ENCODE measurements at places on chromosomes 16 and 17.

DNA sequence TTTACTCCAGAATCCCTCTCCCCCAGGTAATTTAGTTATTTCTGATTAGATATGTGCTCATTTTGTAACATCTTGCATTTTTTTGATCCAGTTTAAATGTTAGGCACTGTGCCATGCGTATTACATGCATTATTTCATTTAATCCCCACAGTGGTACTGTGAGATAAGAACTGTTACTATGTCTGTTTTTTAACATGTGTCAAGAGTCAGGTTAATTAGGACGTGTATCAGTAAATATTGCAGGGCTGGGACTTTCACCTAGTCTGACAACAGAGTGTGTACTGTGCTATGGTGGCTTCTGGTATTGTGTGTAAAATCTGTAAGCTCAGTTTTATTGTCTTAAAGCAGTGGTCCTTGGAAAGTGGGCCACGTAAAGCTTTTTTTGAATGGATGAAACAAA, 10.6 kb downstream of the RSPRY1 start:
- no peak for DNase-seq

- no peak for DNase-seq
Observed at GRCh38 chr17:49600949-49601348, 25.3 kb downstream of the NXPH3 start.

DNA sequence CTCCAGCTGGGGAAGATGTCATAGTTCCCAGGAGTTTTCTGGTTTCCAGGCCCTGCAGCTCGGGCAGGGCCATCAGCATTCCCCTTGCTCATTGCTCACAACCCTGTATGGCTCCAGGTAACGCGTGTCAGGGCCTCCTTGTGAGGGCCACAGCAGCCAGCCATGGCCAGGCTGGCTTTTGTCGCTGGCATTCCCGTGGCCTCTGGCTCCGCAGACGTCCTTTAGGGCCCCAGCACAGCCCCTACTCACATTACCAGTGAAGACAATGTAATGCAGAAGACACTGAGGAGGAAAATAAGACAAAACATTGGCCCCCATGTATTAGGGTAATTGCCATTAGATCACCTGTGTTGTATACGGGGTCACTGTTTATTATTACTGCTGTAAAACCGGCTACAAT, 1799.0 kb downstream of the TP53TG3F start:
- no peak for DNase-seq

- DNase-seq: no peak
Observed at GRCh38 chr17:59876107-59876506, 16.6 kb downstream of the TUBD1 start.

DNA sequence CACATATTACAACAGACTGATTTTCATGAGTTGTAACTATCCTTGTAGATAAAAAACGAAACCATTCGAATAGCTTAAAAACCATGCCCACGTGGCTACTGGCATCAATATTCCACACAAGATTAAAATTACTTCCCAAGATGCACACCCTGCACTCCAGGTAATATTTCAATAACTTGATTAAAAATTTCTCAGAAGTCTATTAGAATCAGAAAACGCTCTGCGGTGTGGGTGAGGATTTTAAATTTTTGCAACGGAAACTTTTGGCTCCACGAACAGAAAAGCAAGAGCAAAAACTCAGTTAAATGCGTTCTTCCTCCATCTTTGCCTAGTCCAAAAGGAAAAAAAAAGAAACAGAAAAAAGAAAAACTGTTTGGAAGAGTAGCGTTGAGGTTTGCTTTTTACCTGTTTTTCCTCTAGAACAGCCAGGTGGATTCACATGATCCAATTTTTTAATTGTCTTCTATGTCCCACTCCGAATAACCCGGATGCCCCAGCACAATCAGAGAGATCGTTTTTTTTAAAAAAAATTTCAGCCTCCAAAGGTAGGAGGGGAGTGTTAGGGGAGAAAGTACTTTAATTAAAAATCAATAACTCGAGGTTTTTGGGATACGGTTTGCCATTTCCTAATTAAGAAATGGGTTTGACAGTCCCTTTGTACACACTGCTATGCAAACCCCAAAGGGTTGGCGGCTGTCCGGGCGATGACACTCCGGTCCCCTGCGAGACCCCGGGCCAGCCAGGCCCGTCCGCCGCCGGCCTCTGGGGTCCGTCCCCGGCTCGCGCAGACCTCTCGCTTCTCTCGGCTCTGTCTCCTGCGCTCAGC, 708 bp upstream of the NFAT5 start:
- no peak for DNase-seq

DNA sequence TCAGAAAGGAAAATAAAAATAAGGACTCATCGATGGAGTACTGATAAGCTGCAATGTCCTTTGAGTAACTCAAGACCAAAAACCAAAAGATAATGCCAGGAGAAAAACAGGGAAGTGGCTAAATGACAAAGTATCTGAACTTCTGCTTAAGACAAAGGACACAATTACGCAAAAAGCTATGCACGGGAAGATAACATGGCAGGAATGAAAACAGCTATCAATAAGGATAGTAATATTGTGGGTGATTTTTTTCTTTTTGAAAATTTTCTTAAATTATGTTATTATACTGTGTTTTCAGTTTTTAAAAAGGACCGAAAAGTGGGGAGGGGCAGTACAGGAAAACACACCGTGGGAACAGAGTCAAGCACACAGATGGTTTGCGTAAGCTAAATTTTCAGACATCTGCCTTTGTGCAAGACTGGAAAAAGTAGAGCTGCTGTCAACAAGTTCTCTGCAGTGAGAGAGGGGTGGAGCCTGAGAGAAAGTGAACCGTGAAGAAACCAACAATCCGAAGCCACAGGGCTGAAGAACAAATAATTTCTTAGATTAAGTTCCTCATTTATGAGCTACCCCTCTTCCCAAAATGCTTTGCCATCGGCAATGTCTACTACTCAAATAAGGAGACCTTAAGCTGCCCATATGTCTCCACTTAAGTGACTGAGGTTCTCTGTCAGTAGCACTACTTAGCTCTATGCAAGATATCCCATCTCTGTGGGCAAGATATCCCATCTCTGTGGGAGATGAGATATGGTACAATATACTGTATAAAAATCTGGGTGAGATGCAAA, 99.9 kb upstream of the CORO6 start:
- no peak for DNase-seq

GRCh38 chr17:82008941-82009405, 13.7 kb downstream of the CENPX start:
- no peak for DNase-seq

DNA sequence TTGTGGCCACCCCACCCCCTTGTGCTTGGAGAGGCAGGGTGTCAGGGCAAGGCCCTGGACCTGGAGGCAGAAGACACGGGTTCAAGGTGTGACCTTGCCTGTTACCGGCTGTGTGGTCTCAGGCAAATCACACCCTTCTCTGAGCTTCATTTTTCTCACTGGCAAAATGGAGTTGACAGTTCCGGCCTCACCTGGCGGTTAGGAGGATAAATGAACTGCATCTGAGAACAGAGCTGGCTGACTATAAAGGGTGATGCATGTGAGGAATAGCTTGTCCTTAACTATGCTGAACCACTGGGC, 4.2 kb upstream of the MEOX1 start:
- DNase-seq: no peak

GRCh38 chr16:69073181-69073702, 32.2 kb upstream of the HAS3 start:
- no peak for DNase-seq

GRCh38 chr16:47852991-47853390, 302.8 kb downstream of the ABCC12 start:
- DNase-seq: no peak

GRCh38 chr16:20879175-20880040, 20.8 kb downstream of the DCUN1D3 start:
- DNase-seq: no peak

DNA sequence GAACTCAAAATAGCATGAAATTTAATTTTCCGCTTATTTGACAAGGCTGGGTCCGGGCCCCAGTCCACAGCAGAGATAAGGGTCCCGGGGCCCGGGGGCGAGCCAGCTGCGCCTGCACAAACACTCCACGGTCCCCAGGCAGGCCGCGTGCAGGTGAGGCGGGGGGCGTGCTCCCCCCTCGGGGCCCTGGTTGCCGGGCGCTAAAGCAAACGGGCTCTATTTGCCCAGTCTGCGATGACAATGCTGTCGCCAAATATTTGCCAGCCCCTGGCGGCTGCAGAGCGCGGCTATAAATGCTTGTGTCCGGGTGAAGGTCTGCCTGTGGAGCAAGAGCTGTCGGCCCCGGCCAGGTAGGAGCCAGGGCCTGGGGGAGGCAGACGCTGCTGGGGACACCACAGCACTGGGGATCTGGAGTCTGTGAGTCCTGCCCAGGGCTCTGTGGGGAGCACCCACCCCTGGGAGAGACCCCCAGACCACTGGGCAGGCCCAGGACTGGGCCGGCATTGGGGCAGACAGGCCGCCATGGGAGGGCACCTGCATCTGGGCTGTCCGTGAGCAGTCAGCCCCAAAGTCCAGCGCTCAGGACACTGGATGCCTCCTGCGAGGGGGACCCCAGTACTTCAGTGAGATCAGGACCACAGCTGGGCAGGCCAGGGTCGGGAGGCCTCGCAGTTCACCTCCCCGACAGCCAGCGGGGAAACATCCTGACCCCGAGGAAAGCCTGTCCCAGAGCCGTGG, at the start of gene PERCC1:
Gene PERCC1, plus strand, starts transcription at position 320 of the 738 bp plus-strand sequence. CDS start 1,516 bp downstream, outside the sequence.
- no peak for DNase-seq

- no peak for DNase-seq
Observed at GRCh38 chr16:56423584-56424403, 1.6 kb downstream of the AMFR start.

DNA sequence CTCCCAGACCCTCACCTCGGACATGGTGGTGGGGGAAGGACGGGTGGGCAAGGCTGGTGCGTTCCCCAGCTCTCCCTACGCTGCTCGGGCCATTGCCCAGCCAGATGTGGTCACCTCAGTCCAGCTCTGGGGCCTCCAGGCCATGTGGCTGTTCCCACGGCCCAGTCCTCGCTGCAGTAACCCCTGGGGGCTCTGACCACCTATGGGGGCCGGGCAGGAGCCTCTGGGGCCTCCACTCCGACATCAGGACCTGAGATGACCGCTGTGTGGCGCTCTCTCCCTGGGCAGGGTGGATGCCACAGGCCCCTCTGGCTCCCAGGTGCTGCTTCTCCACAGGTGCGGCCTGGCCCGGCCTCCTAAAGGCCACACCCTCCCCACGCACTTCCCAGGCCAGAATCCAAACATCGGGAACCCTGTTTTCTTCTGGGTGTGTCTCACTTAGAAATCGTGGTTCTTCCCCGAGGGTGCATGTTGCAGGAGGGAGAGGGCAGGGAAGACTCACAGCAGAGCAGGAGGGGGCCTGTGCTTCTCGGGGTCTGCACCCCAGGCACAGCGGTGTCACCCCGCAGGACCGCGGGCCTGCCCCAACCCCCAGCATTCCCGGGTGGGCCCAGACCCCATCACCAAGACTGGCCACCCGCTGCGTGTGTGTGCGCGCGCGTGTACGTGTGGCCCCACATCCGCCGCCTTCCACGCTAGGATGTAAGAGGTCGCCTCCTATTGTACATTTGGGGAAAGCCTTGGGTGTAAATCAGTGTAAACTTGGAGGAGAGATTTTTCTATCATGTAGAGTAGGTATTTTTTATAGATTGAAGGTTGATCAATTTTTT, 5.9 kb upstream of the CAPN15 start:
- no peak for DNase-seq

DNA sequence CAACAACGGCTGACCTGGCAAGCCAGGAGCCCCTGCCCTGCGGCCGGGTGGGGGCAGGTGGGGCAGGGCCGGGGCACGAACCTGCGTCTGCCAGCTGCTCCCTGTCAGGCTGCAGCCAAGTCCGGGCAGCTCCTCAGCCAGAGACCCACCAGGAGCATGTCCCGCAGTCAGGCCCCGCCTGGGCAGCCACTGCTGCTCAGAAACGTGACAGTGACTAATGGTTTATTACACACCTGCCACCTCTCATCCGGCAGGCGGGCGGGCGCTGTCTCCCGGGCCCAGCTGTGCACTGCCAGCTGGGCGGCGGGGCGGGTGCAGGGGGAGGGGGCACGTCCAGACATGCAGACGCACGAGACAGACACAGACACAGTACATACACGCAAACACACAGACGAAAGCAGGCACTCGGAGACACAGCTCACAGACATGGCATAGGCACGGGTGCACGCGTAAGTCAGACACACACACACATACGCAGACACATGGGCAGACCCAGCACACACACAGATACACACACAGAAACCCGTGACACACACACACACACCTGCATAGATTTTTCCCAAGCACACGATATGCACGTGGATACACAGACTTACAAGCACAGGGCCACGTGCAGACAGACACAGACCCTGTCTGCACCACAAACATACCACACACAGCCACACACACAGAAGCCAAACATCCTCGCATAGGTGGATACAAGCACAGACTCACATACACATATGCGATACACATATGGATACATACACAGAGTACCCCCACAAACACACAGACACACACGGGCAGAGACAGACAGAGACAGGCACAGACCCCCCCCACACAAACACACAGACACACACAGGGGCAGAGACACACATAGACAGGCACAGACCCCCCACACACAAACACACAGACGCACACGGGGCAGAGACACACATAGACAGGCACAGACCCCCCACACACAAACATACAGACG, 248.3 kb upstream of the CIBAR2 start:
- DNase-seq: no peak

- DNase-seq: no peak
Observed at GRCh38 chr16:11686713-11687380, 18.6 kb downstream of the SNN start.

DNA sequence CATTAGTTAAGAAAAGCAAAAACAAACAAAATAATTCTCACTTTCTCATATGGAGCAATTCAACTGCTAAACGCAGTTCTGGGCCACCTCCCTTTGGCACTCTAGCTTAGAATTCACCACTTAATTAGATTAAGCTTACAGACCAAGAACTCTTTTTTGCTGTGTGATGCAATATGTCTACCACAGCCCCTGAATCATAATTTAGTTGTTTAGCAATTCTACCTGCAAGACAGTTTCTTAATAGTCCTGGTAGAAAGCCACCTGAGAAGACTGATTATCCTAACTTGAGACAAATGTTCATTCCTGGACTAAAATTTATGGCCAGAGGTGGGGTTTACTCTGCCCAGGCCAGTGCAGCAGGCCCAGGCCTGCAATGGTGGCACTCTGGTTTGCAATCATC, 205.9 kb downstream of the HS3ST3A1 start:
- no peak for DNase-seq

- no peak for DNase-seq
Observed at GRCh38 chr16:81516478-81517149, 72.0 kb downstream of the CMIP start.

DNA sequence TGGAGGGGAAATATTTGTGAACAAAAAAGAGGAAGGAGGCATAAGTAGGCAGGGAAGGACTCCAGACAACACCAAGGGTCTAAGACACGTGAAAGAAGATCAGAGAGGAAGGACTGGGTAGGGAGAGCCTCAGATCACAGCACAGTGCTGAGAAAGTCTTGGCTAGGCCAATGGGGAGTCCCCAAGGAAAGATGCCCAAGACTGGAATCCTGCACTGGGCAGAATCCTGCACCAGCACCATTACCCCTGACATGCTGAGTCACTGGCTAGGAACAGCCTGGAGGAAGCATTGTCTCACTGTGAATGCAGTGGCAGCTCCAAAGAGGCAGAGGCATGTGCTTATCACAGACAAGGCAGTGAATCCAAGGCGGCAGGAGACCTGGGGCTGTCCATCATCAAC, 19.2 kb downstream of the CLEC19A start:
- DNase-seq: no peak

- DNase-seq: no peak
Observed at GRCh38 chr17:933312-934073, 46.1 kb downstream of the NXN start.

GRCh38 chr17:31453896-31454295, 62.4 kb downstream of the RAB11FIP4 start:
- no peak for DNase-seq

- DNase-seq: no peak
Observed at GRCh38 chr16:5622234-5622884, 524.8 kb upstream of the EEF2KMT start.

GRCh38 chr16:66906916-66907836, 11.5 kb downstream of the CDH16 start:
- no peak for DNase-seq
